ENCODE measurements at places on chromosomes 2 and 18.

DNA sequence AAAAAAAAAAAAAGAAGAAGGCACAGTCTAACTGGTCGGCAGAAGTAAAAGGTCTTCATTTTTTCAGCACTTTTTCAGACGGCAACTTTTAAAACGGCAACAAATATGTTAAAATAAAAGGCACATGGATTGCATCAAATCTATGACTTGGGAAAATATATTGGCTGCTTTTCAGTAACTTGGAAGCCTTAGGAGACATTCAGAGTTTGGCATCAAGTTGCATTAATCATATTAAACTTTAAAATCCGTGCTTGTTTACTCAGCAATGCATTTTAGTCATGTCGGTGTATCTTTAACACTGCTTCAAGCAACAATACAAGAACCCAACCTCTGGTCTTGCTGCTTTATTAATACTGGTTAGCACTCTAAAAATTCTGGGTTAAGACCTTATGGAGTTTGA, 111.1 kb downstream of the MEP1B start:
- peak; percentile 17 for DNase-seq

- peak; percentile 72 for DNase-seq
Observed at GRCh38 chr2:61645911-61646310, 107.8 kb upstream of the XPO1 start.

DNA sequence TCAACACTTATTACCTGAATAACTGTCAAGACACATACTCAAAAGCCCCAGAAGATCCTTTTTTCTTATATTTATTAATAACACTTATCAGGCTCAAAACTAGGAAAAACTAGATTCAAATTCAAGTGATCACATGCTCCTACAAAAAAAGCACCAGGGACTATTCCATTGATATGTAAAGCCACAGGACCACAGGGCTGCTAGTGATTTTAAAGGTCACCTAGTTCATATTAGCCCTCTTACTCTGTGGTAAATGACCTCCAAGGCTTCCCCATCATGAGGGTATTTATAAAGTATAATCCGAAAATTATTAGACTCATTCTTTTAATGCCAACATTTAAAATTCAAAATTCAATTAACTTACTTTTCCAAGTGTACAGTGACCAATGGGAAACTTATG, 52.5 kb downstream of the LRPPRC start:
- no peak for DNase-seq

DNA sequence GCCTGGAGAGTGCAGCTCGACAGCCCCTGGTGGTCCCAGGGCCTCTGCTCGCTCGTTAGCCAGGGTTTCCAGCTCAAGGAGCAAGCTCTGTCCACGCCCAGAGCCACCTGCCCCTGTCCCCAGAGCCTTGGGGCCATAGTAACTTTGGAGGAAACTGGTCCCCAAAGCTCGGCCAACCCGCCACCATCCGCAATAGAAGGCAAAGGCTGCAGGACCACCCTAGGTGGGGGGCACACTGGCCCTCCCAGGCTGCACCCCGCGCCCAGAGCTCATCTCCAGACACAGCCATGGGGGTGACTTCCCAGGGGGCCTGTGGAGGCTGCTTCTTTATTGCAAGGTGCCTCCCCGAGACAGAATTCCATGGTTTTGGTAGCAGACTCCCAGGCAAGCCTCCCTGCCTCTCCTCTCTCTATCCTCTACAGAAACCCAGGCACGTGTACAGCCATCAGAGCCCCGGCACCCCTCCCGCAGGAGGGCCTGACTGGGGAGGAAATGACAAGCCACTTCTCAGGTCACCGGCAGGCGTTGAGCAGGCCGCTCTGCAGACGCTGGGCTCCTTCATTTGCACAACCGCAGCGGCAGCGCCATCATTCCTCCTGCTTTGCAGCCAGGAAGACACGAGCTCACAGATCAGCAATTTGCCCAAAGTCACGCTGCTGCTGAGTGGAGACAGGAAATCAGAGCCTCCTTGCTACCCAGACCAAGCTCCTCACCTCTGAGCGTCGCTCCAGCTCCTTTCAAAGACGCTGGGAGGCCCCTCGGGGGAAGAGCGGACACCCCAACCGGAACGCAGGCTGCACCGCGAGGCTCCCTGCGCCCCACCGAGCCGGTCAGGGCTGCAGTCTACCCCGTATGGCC, 80.2 kb downstream of the NDUFA10 start:
- no peak for DNase-seq

DNA sequence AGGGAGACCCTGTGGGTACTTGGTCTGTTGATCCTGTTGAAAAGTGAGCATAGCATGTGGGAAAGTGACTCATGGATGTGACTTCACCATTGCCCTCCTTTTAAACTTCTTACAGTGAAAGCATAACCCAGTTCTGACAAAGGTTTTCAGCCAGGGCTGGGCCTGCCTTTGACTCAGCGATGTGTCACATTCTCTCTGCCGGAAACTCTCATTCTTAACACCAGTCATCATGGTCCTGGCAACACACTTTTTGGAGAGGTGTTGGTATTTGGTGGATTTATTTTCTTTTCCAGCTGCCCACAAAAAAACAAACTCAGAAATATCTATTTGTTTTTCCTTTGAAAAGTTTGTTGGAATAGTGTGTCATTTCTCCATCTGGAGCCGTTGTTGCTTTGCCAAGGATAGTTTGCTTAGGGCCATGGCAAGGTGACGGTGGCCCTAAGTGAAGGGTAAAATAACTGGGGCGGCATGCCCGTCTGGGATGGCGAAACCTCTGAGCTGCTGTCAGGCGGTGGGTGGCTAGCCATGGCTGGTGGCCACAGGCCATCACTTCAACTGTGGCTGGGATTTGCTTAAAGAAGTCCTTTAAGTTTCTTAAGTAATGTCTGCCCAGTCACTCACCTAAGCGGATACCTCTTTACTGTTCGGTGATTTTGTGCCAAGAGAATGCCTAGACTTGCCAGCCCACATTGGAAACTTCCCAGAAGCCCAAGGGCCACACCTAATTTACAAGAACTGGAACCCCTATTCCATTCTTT, 123.3 kb downstream of the LTBP1 start:
- peak; percentile 94 for DNase-seq

DNA sequence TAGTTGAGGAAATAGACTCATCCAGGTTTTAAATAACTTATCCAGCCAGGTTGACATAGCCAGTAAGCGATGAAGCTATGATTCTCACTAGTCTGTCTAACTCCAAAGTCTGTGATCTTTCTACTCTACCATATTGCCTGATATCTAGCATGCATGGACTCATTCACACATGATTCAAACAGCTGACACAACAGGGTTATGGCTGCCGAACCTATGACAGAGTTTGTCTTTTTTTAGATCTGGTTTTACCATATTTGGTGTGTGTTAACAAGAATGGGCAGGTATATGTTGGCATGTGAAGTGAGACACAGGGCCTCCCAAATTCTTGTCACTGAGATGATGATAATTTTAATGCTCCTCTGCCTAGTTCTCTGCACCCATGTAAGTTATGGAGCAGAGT, 210.6 kb downstream of the BABAM2 start:
- no peak for DNase-seq

DNA sequence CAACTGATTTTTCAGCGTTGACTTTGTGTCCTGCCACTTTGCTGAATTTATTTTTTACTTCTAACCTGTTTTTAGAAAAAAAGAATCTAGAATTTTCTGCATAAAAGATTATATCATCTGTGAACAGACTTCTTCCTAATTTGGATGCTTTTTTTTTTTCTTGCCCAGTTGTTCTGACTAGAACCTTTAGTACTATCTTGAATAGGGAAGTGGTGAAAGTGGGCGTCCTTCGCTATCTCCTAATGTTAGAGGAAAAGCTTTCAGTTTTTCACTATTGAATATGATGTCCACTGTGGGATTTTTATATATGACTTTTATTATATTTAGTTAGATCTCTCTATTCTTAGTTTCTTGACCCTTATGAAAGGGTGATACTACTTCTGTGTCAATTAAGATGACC, 25.7 kb upstream of the KCNJ13 start:
- DNase-seq: no peak

- DNase-seq: no peak
Observed at GRCh38 chr2:175957845-175958244, 44.2 kb downstream of the LNPK start.

DNA sequence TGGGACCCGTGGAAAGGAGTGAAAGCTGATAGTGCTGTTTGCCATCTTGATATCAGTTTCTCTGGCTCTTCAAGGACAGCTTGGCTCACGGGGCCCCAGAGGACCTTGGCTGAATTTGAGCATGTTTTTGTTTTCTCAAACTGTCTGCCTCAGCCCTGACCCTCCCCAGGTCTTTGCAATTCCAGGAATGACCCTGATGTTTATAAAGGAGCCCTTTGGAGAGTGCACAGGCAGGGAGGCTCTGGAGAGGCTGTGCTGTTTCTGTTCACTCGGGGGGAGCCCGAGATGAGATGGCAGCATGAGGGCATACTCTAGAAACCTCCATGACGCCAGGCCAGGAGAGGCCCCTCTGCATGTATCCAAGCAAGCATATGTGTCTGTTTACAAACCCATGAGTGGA, 16.4 kb downstream of the IGFBP2 start:
- DNase-seq: no peak

DNA sequence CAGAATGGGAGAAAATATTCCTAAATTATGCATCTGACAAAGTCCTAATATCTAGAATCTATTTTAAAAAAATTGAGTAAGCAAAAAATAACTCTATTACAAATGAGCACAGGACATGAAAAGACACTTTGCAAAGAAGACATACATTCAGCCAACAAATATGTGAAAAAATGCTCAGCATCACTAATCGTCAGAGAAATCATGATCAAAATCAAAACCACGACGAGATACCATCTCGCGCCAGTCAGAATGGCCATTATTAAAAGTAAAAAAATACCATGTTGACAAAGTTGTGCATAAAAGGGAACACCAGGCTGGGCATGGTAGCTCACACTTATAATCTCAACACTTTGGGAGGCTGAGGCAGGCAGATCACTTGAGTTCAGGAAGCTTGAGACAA, 63.5 kb downstream of the EVA1A start:
- DNase-seq: no peak

- no peak for DNase-seq
Observed at GRCh38 chr2:224799691-224800090, 83.5 kb upstream of the CCDC195 start.

DNA sequence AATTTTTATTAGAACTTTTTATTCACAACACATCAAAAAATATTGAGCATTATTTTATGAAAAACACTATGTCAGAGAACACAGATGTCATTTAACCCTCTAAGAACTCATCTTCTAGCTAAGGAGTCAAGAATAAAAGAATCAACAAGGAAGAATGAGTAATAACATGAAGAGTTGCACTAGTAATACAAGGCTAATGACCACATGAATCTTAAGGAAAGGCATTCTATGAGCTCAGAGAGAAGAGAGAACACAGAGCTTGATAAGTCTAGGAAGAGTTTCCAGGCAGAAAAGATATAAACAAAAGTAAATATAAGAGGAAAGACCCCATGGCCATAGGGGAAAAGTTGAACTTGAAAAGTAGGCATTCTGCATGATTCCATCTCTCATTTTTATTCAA, 166.5 kb downstream of the MAIP1 start:
- no peak for DNase-seq

GRCh38 chr18:69000366-69000765, 202.5 kb downstream of the CCDC102B start:
- peak; percentile 44 for DNase-seq

- no peak for DNase-seq
Observed at GRCh38 chr2:182049372-182050148, 63.9 kb downstream of the PPP1R1C start.

DNA sequence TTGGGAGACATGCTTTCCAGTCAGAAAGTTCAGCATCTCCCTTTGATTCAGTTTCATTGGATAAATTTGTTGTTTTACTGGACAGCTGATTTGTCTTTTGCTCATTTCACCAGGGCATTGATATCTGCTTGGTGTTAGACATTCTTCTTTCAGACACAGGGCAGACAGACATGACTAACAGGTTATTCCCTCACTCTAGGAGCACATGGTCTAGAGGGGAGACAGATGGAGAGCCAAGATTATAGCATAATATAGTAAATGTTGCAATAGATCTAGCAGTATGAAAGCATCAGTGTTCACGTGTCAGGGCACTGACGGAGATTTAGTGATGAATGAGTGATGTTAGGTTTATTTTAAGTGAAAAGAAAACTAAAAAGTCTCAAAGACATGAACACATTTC, 187.0 kb upstream of the CYRIA start:
- no peak for DNase-seq

- DNase-seq: no peak
Observed at GRCh38 chr2:120551522-120551921, 184.1 kb upstream of the GLI2 start.

- no peak for DNase-seq
Observed at GRCh38 chr2:237511885-237512405, 24.9 kb downstream of the MLPH start.

DNA sequence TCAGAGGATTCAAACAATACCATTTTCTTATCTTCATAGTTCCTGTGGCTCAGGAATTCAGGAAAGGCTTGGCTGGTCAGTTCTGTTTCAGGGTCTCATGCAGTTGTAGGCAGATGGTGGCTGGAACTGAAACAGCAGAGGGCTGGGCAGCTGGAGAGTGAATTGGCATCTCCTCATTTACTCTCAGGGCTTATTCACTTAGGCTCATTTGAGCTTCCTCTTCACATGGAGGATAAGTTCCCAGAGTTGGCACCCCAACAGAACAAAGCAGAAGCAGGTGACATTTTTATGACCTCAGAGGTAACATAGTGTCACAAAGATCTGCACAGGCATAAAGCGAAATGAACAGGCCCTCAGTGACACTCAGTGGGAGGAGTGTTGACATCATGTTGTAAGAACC, 66.1 kb downstream of the RBBP8 start:
- no peak for DNase-seq

GRCh38 chr2:10780491-10780820, 32.1 kb downstream of the PDIA6 start:
- DNase-seq: no peak

GRCh38 chr2:239590276-239590675, 189.5 kb upstream of the HDAC4 start:
- DNase-seq: no peak

- DNase-seq: no peak
Observed at GRCh38 chr2:111662771-111663470, 221.1 kb downstream of the ANAPC1 start.

DNA sequence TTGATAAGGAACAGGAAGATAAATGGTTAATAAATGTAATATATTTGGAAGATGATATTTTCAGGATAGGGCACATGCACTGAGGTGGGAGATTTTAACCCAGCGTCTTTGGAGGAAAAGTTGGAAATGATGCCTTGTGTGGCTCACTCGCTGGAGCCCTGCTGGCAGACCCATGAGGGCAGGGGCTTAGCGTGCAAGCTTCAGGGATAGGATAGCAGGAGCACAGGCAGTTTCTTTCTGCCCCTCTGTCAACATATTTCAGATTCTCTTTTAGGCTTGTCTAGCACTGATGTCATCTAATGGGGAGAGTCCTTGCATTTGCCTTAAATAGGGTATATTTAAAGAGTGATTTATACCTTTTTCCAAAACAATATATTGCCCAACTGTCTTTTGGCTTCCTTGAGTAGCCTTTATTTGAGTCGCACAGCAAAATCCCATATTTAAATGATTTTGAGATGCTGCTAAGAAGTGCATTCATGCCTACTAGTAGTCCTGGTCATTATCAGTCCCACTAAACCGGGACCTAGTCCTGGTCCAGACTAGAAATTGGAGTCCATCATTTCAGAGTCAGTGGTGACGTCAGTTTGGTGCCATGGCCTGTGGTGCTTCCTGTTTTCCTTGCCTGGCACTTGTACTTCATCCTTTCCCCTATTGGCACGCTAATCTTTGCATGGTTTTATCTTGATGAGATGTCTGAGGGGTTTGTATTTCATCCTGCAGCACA, 45.8 kb downstream of the SH3RF3 start:
- peak; percentile 60 for DNase-seq

- DNase-seq: no peak
Observed at GRCh38 chr2:134158295-134158694, 95.6 kb upstream of the MGAT5 start.

Data from fibroblast of villous mesenchyme (primary cell).